ENCODE measurements at places on chromosomes 16 and 17.

- peak; percentile 76 for DNase-seq
These were observed 23.2 kb downstream of the SLC7A6OS start for GRCh38 chr16:68287276-68288251.

DNA sequence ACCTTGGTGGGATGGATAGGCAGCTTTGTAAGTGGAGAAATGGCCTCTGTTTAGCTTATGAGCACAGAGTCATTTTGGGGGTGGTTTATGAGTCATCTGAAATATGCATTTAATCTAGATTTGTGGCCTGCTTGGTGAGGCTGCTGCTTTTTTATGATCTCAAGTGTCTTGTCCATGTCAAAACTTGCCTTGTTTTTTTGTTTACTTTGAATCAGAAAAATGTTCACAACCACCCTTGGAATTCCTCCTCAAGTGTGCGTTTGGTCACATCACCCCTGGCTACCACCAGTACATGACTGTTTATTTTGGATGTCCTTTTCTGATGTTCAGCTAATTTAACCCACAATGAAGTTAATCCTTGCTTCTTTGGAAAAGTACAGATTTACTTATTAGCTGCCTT is 64.6 kb downstream of the FTO start:
- DNase-seq = no peak

GRCh38 chr17:35684055-35684802 is 47.2 kb upstream of the RASL10B start:
- DNase-seq = no peak

- DNase-seq = no peak
These were observed 34.8 kb downstream of the SREBF1 start for GRCh38 chr17:17801800-17802481.

- no peak for DNase-seq
These were observed 27.0 kb downstream of the BMERB1 start for GRCh38 chr16:15461376-15461775.

DNA sequence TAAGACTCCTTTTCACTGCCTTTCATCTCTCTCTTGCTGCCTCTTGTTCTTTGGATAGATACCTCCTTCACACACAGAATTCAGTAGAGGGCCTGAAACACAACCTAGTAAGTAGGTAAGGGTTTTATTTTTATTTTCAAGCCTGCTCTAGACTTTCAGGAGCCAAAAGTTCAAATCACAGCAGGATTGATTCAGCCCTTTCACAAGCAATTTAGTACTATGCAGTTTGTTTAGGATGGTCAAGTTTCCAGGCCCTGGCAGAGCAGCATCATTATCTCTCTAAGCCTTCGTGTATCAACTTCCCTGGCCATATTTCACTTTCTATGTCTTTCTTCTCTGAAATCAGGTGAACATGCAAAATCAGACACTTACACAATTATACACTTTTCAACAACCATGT is 148.8 kb upstream of the CORO6 start:
- DNase-seq = no peak
